Muscle of back (tissue), 13 donors: ENCODE measurements at places on chromosomes 16 and 17.

DNA sequence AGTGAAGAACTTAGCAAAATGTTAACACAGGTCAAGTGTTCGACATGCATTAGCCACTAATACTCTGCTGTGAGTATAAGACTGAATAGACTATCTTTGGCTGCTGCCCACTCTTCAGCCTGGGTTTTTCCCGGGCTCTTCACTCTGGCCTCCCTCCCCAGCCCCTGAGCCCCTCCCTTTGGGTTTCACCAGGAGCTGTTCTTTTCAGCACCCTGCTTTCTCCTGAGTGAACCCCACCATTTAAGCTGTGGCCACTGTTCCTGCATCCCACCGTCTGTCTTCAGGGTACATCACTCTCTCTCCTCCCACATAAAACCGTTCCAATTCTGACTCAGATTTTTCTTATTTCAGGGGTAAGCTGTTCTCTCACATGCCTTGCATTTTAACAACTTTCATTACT lies 92.0 kb upstream of the ASIC2 start:
- no peak for DNase-seq

- DNase-seq = no peak
These were observed 86.2 kb downstream of the TOX3 start for GRCh38 chr16:52460639-52461178.

- DNase-seq = no peak
These were observed 106.5 kb downstream of the MAP2K4 start for GRCh38 chr17:12127177-12127576.

DNA sequence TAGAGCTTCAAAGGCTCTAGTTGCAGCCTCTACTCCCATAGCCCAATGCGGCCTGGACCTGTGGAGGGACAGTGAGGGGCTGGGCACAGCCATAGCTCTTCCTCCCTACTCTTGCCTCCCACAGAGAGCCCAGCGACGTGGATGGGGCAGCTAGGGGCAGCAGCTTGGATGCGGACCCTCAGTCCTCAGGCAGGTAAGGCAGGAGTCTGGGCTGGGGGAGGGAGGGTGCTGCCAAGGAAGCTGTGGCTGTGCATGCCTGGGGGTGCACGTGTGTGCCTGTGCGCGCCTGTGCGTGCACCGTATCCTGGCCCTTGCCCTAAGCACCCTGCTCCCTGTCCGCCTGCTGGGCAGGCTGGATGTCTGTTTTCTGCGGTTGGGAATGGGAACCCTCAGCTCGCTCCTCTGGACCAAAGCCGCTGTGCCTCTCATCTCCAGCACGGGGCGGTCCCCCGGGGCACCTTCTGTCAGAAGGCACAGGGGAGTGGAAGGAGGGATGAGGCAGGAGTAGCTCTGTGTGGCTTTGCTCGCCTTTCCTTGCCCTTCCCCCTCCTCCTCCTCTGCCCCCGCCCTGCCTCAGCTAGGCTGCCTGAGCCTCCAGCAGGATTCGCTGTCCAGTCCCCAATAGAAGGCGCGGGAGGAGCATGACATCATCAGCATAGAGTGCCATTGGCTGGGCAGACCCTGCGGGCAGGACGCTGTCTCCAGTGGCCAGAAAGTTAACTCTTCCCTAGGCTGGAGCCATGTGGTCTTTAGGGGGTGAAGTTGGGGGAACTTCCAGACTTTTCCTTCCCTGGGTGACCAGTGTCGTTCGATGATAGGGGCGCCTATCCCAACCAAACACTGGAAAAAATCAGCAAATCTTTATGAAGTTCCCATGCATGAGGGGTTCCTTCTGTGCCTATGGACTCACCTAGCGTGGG lies 797 bp downstream of the PRCD start:
- peak; percentile 94 for DNase-seq

GRCh38 chr16:10889855-10890254 lies 12.9 kb downstream of the CIITA start:
- DNase-seq = no peak

- DNase-seq = peak; percentile 89
These were observed at the start of gene FOXC2 for GRCh38 chr16:86566601-86566965. TSS of gene FOXC2 (plus strand) at chr16:86566829. CDS start at chr16:86567336, 507 bp downstream.

DNA sequence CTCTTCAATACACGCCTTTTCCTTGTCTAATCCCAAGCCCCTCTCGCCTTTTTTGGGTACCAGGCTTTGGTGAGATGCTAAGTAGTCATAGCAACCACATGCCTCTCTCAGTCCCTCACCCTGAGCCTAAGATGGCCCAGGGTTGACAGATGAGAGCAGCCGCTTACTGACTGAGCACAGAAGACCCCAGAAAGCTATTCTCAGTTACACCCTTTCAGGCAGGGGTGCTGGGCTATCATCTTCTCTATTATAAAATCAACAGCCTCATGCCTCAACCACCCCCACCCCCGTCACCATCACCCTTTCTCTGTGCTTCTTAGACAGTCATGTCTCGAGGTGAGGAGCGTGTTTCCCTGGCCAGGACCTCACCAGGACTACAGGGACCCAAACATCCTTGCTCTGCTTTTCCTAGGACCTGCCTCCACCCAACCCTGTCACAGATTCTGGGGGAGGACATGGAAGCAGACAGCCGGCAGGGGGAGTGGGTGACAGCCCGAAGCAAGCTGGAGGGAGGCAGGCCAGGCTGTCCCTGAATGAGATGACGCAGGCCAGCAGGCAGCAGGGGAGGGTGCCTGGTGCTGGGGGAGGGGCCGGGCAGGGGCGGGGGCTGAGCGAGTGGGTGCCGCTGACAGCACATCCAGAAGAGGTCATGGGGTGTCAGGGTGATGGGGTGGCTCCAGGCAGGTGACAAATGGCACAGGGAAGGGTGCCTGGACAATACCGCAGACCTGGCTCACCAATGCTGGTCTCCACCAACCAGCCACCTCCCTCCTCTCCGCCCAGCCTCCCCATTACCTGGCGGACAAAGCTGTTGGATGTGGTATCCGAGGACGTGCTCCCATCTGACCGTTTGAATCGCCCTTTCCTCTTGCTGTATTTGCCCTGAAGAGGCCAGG lies 3.1 kb downstream of the CACNB1 start:
- DNase-seq = peak; percentile 72

- DNase-seq = no peak
These were observed 39.3 kb upstream of the MAP2K6 start for GRCh38 chr17:69375229-69375628.

GRCh38 chr17:74249590-74250270 lies 24.3 kb upstream of the DNAI2 start:
- peak; percentile 76 for DNase-seq

DNA sequence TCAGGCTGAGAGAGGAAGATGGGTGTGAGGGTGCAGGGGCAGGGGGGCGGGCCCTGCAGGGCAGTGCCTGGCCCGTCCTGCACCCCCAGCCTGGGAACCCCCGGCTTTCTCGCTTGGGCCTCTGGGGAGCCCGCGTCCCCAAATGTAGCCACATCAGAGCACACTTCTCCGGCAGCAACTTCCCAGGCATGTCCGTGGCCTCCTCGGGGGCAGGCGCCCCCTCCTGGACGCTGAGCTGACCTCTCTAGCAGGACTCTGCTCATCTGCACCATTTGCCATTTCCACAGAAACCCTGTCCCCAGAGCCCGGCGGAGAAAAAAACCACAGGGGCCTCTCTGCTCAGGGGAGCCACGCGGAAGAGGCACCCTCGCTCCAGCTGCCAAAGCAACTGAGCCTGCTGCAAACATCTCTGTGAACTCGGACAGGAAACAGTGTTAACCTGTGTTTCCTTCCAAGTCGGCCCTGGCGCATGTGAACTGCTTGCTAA lies 63.4 kb downstream of the KLHDC4 start:
- peak; percentile 42 for DNase-seq

DNA sequence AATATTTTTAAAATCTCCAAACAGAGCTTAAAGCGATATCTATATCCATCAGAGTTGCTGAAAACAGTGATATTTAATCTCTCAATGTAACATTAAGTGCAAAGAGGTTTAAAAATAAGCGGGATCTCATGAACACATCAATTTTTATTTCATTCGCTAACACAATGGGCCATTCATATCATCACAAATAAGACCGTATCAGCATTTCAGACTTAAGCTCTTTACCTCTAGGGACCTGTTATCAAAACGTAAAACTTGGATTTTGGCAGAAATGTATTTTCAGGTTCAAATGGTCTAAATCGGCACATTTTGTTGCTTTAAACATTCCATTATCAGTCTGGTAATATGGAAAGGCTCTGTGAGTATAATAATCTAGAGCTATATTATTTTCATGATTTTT lies 77.9 kb downstream of the TOX3 start:
- no peak for DNase-seq

GRCh38 chr16:1194665-1195392 lies 30.2 kb downstream of the TPSG1 start:
- DNase-seq = peak; percentile 12

- DNase-seq = no peak
These were observed 879 bp upstream of the LRRC75A start for GRCh38 chr17:16492613-16493530.

DNA sequence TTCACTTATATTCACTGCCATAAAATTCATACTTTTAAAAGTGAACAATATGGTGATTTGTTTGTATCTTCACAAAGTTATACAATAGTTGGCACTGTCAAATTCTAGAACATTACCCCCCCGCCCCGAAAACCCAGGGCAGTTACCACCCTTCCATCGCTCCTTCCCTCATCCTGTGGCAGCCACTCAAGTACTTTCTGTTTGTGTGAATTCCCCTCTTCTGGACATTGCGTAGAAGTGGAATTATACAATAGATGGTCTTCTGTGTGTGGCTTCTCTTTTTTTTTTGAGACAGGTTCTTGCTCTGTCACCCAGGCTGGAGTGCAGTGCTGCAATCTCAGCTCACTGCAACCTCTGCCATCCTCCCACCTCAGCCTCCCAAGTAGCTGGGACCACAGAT lies 58.6 kb downstream of the SPECC1 start:
- DNase-seq = no peak

DNA sequence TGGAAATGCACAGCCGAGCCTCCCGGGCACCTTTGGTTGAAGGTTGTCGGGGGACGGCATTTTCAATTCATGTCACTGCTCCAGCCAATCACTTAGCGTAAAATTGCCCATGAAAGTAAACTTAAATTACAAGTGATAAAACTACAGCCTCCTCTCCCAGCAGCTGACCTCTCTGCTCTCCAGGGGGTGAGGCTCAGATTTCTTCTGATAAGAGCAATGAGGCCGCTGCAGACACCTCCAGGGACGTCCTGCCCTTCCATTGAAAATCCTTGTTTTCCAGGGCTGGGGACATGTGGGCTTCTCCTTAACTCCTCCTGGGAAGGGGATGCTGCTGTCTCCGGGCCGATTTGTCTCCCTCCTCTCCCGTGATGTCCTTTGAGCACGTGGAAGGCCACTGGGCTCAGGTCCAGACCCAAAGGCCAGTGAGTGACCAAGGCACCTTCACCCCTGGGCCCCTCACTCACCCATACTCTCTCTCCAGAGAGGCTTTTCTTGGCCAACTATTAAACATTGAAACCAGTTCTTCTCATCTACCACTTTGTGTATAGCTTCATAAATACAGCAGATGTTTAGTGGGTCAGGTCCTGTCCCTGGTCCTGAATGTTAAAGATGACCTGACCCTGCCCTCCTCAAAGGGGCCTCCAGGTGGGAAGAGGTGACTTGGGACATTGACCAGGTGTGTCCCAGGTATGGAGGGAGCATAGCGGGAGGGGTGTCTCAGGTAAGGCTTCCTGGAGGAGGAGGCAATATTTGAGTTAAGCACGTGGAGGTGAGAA lies 52.3 kb downstream of the MGAT5B start:
- no peak for DNase-seq

DNA sequence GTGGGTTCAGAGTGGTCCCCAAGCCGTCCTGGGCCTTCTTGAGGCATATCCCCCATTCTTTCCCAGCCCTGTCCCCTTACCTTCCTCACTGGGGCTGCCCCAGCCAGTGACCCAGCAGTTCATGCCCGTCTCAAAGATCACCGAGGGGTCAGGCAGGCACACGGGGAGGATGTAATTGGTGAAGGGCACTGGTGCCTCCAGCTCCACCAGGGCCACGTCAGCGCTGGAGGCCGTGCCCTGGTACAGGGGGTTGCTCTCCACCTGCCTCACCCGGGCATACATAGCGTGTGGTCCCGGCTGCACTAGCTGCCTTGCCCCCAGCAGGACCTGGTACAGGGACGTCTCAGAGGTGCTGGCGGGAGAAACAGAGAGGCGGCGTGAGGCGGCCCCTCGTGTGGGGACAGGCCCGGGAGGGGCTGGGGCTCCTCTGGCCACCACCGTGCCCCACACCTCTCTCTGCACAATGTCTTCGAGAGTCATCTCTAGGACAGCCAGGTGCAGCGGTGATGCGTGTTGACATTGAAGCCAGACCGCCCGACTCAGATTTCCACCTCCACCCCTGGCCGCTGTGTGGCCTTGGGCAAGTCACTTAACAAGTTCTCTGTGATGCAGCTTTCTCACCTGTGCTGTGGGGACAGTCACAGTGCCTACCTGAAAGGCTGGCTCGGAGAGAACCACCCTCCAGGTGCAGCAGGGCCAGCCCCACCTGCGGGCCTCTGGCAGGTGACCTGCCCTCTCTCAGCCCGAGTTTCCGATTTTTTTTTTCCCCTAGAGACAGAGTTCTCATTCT lies 5.8 kb downstream of the PRSS27 start:
- DNase-seq = no peak

DNA sequence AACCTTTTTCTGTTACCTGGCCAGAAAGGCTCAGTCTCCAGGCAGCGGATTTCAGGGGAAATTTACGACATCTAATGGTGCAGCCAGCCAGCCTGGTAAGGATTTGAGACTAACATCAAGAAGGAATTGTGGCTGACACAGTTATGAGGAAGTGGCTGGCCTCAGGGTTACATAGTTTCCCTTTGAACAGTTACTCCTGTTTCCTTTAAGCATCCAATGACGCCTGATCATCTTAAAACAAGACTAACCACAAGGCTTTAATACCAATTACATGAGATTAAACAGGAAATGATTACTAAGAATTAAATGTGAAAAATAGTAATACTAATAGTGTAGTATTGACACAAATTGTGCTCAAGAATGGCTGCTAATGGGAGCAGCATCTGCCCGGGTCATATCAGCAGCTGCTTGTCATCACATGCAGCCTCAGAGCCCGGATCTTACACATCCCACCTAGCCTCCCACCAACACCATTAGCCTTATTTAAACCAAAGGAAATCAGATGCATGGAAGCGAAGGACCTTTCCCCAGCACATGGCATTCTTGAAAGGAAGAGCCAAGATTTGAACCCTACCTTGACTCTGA lies 431.8 kb downstream of the PMP22 start:
- no peak for DNase-seq

GRCh38 chr17:34254651-34255380 lies at the start of gene CCL2:
TSS of gene CCL2 (plus strand) at chr17:34255285. CDS start at chr17:34255350, 65 bp downstream.
- peak; percentile 95 for DNase-seq

DNA sequence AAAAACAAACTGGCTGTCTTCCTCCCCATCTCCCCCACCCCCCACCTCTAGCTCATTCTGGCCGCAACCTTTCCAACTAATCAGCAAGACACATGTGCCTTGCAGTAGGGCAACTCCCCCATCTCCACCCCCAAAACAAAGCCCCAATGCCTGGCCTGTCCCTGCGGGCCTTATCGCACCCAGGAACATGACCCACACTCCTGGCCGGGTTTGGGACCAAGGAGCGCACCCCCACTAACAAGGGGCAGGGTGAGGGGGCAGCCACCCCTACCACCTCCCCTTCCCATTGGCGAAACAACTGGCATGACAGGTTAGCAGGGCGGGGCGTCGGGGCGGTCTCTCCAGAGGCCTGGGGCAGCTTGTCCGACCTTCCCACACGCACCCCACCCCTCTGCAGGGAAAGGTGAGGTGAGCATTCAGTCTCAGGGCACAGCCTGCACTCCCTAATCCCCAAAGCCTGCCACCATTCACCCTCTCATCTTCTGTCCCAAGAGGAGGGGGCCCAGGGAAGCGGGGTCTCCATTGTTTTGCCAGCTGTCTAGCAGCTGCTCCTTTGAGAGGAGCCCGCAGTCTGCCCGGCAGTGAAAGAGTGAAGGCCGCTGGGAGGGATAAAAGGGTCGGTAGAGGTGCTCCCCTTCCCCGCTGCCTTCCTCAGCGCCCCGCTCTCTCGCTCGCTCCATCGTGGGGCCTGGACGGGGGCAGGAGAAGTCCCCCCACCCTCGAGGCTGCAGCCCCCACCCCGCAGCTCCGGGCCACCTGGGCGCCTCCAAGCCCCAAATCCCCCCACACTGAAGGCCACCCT lies 765 bp downstream of the MYO18A start:
- no peak for DNase-seq
